ENCODE measurements at places on chromosomes 3 and 15.

DNA sequence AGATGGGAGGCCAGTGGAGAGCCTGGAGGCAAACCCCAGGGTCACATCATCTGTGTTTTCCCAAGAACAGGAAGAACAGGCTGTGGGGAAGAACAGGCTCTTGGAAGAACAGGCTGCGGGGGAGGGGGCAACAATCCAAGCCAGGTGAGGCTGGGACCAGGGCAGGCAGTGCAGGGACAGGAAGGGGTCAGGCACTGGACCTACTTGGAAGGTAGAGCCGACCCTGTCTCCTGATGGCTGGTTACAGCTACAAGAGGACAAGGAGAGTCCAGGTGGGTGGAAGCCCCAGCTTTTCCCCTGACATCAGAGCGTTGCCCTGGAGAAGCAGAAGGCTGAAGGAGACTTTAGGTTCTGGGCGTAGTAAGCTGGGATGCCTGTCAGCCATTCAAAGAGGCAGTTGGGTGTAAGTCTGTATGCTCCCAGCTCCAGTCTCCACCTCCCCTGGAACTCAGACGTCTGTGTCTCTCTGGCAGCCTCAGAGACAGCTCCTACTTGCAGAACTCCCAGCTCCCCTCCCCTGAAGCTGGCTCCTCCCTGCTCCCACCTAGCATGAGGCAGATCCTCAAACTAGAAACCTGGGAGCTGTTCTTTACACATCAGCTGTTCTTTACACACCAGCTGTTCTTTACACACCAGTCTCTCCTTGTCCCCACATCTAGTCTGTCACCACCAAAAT, 130.9 kb downstream of the DNAJB8 start:
- DNase-seq = no peak

GRCh38 chr15:47959617-47960413, 161.0 kb upstream of the SLC24A5 start:
- DNase-seq = no peak

- DNase-seq = no peak
Measured at GRCh38 chr3:12268049-12268735, 20.7 kb upstream of the PPARG start.

GRCh38 chr15:60219866-60220265, 177.9 kb downstream of the ANXA2 start:
- no peak for DNase-seq

- no peak for DNase-seq
Measured at GRCh38 chr3:30324587-30324986, 281.8 kb upstream of the TGFBR2 start.

DNA sequence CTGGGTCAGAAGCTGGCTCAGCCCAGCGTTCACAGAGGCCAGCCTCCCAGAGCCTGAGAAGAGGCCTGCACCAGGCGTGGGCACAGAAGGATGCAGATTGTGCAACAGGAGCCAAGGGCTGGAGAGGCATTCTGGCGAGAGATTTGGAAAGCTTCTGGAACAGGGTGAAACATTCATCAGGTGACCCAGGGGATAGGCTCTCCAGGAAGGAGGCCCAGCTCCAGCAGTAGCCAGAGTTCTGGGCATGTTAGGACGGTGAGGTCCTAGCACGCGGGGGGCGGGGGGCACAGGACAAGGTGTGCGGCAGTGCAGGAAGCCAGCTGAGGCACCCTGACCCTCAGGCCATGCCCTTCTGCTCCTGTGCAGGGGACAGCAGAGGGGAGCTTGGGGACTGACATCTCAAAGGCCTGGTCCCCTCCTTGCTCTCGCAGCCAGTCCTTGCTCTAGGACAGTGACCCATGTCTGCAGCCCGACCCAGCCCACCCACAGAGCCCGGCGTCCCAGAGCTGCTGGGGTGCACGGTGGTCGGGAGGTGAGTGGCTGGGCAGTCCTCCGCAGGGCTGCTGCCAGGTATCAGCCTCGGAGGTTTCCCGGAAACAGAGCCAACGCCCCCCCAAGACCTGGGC, 111.7 kb upstream of the KLF13 start:
- DNase-seq = no peak

DNA sequence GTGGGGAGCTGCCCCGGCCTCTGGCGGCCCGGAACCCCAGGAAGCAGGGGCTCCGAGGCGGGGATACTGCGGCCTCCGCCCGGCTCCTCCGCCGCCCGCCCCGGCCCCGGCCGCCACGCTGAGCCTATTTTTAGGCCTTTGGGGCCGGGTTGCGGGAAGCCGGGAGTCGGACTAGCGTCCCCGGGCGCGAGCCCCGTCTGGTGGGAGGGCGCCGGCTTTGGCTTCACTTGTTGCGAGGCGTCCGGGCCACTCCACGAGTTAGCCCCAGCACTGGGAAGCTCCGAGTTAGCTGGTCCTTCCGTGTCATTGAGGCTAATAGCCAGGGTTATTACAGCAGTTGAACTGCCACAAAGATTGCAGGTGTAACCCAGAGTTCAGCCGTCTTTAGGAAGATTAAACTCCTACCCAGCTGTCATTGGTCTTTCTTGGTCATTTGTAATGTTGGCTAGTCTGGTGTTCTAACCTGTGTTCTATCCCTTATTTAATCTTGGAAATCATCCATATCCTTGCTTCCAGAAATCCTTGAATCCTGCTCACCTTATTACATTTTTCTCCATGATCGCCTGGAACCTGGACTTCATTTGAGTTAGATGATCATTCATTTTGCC, 791 bp downstream of the GYG1 start:
- DNase-seq = no peak

DNA sequence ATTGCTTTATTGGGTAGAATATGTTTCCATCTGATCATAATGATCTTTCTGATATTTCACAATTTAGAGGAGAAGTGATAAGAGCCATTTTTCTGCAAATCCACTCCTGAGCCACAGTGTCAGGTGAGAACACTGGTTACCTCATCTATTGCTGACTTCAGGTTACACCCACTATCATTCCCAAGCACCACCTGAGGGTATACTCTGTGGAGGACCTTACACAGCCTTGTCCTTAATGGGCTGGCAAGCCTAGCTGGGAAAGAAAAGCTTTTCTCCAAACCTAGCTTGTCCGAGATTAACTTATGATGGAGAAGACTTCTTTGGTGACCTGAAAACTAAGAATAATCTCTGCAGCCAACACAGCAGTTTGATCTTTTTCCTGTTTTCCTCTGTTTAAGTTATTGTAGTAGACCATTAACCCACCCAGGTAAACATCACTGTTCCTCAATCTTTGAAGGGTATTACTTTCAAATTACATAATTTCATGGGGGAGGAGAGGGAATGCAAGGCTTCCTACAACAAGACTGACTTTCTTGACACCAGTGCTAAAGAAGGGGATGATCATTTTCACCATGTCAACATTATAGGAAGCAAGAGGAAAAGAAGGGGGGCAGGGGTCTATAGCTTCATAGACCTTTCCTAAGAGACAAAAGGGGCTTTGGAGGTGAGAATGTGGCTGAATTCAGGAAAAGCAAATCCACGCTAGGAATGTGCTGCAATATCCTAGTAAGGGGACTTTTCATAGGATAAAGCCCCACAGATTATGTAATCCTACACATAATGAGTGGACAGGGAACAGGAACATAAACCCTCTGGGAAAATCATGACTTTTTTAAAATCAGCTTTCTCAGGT, 1.7 kb downstream of the NCEH1 start:
- DNase-seq = no peak

GRCh38 chr3:162774613-162775100, 1278.0 kb downstream of the OTOL1 start:
- no peak for DNase-seq

GRCh38 chr15:96544162-96544756, 213.8 kb downstream of the NR2F2 start:
- DNase-seq = no peak

- no peak for DNase-seq
Measured at GRCh38 chr15:40282147-40282868, 556 bp downstream of the ANKRD63 start.

DNA sequence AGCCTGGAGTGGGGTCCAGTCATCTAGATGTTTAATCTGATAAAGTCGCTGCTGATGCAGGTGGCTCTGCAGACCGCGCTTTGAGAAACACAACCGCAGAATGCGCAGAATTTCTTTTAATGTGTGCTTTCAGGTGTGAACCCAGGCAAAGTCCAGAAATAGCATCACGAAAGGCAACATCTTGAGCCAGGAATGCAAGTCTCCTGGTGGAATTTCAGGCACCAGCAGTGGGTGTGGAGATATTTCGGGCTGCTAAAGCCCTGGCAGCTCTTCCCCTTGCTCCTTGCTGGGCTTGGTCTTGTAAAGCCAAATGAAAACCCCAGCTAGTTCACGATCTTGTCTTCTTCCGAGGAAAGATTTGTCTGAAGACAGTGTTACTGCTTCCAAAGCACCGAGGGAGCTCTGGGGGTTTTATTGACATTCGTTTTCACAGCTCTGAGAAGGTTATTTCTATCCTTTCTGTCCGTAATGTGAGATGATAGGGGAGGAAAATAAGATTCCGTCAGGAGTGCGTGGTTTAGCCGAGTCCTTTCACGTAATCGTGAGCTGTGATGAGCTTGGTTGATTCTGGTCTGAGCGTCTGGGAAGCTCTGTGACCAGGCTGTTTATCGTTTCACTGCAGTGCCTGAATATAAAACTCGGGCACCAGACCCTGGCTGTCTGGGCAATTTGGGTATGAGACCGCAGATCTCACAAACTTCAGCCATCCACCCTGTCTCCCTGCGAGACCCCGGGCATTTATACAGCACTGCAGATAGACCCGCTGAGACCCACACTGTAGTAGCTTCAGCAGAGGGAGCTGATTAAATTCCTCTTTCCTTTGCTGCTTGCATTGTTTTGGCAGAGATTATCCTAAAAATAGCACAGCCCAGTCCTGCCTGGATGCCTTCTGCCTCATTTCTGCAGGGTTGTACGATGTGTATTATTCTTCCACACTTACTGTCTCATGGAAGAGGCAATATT, 67.0 kb upstream of the SLC25A26 start:
- no peak for DNase-seq

DNA sequence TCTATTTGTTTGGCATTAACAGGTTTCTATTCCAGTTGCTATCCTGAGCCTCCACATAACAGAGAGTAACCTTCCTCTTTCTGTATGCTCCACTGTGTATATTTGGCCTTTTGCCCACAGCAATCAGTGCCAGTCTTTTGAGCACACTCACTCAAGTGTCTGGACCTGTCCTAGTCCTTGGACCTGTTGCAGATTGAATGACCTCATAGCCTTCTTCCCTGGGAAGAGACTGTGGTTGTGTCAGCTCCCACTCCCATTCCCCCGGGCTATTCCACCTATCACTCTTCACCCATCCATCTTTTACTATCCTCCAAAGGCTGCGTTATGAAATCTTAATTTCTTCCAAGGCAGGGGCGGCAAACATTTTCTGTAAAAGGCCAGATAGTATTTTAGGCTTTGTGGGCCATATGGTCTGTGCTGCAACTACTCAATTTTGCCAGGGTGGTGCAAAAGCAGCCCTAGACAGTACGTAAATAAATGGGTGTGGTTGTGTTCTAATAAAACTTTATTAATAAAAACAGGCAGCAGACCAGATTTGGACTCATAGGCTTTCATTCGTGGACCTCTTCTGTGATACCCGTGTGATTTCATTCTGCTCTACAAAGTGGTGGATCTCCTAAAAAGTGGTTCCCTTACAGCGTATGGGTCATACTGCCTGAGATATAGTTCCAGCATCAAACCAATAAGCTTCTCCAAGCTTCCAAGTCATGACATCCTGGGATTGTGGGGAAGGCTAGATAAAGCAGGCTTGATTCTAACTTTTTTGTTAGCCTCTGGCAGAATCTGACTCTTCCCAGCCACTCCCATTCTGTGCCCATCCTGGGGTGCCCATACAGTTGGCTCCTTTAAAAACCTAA, 57.4 kb downstream of the CDAN1 start:
- no peak for DNase-seq

GRCh38 chr3:129793319-129793718, 100.2 kb downstream of the TMCC1 start:
- DNase-seq = no peak

- no peak for DNase-seq
Measured at GRCh38 chr15:75353604-75354003, 6.8 kb downstream of the NEIL1 start.

Data from non-pigmented ciliary epithelial cell (primary cell).